C1 segment of cervical spinal cord (tissue), 14 donors: ENCODE measurements at places on chromosomes 3 and 15.
A peak's percentile ranks its signal among the peaks of the same experiment; 100 is the strongest.

DNA sequence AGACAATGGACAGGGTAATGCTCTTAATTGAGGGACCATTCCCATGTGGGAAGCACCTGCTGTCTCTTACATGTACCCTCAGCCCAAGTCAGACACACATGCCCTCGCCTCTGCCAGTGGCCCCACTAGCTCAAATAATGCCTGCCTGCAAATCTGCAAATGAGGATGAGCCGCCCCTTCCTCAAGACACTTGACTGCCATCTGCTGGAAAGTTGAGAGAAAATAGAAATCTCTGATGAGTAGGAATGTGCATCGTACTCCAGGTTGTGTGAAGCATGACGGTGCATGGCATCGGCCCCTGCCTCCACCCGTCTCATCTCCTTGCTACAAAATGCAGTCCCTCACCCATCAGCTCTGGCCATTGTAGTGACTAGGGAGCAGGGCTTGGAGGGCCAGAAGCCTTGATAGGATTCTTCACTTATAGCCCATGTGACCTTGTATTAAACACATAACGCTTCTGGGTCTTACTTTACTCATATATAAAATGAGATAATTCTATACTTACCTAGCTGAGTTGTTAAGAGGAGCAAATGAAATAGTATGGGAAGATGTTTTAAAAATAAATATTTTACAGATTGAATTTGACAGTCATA, 6.3 kb upstream of the SCN5A start:
- DNase-seq, result no peak

DNA sequence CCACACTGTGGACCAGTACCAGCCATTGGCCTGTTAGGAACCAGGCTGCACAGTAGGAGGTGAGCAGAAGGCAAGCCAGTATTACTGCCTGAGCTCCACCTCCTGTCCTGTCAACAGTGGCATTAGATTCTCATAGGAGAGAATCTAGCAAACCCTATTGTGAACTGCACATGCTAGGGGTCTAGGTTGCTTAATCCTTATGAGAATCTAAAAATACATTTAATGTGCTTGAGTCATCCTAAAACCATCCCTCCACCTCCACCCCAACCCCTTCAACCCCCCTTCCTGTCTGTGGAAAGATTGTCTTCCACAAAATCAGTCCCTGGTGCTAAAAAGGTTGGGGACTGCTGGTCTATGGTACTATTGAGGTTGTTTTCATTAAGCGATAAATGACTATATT, 49.3 kb upstream of the KCNAB1 start:
- DNase-seq, result no peak

DNA sequence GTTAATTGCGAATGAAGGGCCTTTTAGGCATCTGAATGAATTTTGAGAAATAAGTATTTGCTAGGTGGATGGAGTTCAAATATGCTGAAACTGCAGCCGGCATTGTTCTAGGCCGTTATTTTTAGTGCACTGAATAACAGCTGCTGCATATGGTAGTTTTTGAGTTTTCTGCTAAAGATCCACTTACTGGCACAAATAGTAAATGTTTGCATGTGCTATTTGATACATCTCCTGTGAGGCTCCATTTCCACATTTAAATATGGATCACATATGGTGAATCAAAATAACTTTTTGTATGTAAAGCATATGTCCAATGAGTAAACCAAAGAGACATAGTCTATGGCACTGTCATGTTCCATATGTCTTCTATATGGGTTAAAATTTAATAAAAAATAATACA, 56.7 kb upstream of the CNTN4 start:
- DNase-seq, result no peak

DNA sequence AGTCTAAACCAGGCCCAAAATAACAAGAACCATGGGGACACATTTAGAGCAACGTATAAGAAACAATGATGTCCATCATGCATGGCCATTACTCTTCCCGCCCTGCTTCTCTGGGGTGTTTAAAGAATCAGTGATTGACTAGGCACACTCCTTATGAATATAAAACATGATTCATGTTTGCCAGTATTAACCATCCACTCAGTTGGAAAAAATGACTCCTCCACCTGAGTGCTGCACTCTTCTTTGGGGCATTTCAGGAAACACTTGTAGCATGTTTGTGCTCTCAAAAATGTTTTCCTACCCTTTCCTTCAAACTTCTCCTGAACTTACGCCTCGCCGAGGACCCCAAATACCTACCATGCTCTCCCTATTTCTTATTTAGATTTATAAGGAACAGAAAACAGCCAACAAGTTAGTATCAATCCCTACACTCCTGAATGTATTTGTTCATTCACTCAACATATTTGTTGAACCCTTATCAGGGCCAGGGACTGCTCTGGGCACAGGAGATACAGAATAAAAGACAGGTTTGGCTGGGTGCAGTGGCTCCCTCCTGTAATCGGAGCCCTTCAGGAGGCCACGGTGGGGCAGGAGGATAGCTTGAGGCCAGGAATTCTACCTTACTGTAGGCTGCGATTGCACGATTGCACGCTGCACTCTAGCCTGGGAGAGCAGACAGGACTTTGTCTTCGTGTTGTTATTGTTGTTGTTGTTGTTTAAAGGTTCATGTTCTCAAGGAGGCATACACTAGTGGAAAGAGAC, 137.0 kb downstream of the TMCO5A start:
- DNase-seq, result no peak

DNA sequence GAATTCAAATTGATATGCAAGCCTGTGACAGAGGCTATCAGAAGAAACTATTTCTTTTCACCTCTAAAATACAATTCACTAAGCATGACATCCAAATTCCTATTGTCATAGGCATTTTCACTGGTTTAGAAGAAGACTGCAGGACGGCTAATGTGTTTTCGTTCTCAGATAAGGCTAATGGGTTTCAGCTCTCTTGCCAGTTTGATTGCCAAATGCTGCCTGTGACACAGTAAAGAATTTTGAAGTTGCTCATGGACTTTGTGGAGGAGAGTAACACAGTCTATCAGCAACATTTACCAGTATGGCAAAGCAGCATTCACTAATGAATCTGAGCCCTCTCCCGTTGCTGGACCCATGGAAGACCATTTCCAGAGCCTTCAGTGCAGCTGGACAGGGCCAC, 948.1 kb downstream of the FHIT start:
- DNase-seq, result no peak

DNA sequence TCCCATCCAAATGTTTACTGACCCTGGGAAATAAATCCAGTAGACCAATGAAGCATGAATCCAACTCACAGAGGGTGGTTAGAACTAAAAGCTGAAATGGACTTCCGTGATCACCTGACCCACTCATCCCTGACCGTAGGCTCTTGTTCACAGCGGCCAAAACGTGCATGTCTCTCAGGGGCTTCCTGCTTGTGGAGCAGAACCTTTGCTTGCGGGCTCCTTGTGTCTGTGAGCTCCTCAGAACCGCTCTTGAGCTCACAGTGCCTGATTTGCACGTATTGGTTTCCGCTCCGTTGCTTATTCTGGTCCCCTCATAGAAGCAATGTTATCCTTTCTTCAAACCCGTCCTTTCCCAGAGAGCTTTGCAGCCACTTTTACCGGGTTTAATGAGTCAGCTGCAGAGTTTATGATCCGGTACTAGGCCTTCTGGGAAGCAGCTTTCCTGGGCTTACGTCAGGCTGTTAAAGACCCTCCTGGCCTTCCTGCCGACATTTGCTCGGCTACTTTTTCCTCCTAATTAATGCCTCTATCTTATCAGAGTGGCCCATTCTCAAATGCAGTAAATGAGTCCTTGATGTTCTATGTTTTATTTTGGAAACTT, 35.4 kb downstream of the LIPC start:
- DNase-seq, result no peak

DNA sequence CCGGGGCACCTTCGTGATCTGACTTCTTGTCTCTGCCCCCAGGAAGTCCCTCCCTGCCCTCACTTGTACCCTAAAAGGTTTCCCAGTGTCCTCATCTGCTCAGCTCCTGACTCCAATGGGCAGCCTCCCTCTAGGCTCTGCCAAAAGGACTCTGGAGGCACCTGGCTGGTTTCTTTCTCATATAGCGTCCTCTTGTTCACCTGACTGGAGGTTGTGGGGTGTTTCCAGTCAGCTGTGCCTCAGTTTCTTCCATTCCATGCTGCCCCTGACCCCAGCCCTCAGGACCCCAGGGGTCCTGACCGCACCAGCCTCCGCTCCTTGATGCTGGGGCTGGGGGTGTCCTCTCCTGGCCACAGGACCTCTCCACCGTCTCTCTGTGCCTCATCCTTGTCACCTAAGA, 2.5 kb downstream of the PRR23E start:
- no peak for DNase-seq

- DNase-seq, result no peak
Measured at GRCh38 chr3:38370861-38371260, 24.3 kb downstream of the XYLB start.

DNA sequence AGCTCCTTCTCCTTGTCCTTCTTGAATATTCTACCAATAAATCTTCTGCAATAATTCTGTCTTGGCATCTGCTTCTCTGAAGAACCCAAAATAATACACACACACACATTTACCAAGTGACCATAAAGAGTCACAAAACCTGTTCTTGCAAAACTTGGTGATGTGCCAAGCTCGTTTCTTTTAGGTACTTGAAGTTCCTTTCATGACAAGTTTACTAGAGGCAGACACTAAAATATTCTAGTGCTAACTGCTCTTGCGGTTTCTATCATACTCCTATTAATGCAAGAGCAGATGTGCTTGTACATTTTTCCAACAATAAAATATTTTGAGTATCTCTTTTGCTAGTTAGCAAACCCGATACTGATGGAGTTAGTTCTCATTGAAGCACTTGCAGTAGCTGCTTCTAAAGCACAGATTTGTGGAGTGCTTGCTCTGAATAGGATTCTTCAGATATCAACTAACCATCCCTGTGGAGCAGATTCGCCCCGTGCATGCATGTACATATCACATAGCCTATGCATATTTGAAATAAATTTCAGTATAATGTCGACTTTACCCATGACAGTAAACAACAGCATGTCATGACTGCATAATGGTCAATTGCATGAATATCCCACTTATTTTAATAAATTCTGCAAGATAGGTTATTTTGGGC, 23.2 kb downstream of the HHLA2 start:
- no peak for DNase-seq

GRCh38 chr3:61699622-61700021, 138.3 kb downstream of the PTPRG start:
- DNase-seq, result no peak

DNA sequence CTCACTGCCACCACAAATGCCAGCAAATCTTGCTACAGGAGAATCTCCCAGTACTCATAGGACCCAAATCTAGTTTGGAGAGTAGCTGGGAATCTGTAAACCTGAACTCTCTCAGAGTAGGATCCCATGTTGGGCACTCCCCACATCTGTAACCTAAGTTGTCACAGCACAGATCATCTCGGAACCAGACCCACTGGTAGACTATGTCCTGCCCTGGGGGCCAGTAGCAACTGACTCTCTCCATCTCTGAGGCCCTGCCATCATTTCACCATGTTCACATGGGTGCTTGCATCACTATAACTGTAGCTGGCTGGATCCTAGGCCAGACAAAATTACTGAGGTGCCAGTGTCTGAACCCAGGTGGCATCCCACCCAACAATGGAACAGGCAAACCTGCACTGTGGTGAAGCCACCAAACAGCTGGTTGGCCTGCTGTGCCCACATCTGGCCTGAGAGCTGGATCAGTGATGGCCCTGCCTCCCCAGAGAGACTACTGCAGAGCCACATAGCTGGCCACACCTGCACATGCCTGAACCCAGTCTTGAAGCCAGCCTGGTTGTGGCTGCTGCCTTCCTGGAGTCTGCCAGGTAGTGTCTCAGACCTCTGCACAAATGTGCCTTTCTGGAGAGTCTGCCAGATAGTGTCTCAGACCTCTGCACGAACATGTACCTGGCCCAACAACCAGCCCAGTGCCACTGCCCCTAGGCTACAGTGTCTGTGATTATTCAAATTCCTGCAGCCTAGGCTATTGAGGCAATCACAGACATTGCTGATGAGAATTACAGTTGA, 82.0 kb downstream of the ISL2 start:
- no peak for DNase-seq

- DNase-seq, result no peak
Measured at GRCh38 chr15:77010312-77010686, 15.4 kb downstream of the PSTPIP1 start.

- DNase-seq, result no peak
Measured at GRCh38 chr3:42980909-42981308, 1.8 kb downstream of the GASK1A start.

- DNase-seq, result no peak
Measured at GRCh38 chr15:57649138-57649537, 57.4 kb upstream of the POLR2M start.

DNA sequence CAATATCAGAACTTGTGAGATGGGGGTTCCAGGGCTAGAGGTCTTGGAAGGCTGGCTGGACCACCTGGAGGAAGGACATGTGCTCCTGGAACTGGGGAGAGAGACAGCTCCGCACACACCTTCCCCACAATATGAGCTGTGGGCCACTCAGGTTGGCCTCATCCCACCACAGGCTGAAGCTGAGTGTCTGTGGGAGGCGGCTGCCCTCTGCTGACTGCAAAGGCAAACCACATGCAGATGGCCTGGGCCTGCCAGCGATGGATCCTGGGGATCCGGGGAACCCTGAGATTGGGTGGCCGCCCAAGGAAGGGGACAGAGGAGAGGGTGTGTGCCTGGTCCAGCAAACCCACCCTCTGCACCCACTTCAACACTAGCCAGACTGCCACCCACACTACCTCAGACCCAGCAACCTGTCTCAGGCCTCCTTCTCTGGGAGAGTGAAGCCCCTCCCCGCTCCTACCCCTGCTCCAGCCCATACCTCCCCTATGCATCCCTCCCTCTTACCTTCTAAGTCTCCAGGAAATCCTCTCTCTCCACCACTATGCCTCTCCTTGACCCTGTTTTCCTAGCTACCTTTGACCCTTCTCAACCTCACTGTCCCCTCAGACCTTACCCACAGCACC, 44.8 kb downstream of the CYP11A1 start:
- DNase-seq, result peak; percentile 32

- no peak for DNase-seq
Measured at GRCh38 chr3:117355566-117355965, 646.0 kb downstream of the TUSC7 start.

GRCh38 chr3:186210852-186211500, 102.1 kb upstream of the ETV5 start:
- no peak for DNase-seq

DNA sequence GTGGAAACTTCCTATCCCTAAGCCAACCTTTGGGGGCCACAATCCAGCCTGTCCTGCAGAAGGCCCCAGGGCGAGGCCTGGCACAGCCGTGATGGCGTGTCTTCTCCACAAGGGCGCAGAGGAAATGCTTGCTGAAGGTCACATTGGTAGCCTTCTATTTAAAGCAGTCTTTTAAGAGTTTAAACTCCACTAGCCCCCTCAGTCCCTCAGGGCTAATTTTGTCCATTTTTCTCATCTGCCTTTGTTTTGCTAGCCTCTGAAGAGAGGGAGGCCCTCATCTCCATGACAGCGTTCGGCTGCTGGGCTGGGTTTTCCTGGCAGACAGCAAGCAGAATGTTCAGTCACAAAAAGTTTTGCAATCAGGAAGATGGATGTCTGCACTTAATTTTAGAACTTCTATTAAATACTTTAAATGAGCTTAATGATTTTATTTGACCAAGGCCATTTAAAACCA, 40.8 kb downstream of the RARB start:
- no peak for DNase-seq

DNA sequence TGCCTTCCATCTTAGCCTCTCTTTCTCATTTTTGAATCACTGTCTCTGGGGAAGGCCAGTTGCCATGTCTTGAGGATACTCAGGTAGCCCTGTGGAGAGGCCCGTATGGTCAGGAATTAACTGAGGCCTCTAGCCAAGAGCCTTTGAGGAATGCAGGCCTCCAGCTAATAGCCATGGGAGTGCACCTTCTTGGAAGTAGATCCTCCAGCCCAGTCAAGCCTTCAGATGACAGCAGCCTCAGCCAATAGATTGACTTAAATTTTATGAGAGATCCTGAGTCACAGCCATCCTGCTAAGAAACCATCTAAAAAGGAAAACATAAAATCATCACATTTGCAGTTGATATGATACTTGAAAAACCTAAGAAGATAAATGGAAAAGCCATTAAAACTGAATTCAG, 112.5 kb upstream of the BNIP2 start:
- DNase-seq, result no peak
